ENCODE measurements at places on chromosomes 6 and 20. TPM values are rescaled to one million over a fixed set of nuclear protein-coding genes. Genes with fewer than 3 reads are reported as not detected.

The RIPPLY2 gene
- total RNA-seq = 8.0 TPM

The MOG gene
- 0.18 TPM for total RNA-seq

- DNase-seq = peak; percentile 4
These were observed 253.0 kb downstream of the QKI start for GRCh38 chr6:163667372-163668060.

The LY86 gene
- total RNA-seq = 2.6 TPM

DNA sequence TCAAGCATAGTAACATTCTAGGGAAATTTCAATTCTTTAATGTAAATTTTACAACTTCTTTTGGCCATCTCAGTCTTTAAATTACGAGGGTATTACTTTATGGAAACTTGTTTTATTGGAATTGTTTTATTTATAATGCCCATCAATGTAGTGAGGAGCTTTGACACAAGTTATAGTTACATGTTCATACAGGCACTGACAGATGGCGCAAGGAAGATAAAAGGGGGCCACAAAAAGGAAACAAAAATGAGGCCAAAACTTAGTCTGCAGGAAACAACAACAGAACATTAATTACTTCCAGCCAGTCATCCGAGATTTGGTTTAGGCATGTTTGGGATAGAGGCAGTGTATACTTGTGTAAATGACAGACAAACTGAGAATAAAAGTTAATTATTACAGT lies 18.3 kb downstream of the SESN1 start:
- DNase-seq = no peak

- no peak for DNase-seq
These were observed 54.7 kb downstream of the FGD2 start for GRCh38 chr6:37060195-37060559.

DNA sequence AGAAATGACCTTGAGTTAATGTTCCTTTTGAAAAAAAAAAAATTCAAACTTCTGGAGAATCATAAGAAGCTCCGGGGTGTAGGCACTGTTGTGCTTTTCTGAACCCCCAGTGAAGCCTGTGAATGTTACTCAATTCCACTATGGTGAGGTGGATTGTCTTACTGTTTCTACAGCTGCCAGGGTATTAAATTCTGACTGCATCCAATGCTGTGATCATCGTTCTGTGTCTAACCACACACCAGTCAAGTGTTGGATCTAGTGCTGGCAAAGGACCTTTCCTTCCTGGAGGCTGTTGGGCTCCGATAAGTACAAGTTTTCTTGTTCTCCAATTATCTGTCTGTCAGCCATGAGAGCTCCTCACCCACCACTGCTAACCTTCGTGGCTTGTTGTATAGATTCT lies 162.0 kb upstream of the EPHA7 start:
- DNase-seq = no peak

DNA sequence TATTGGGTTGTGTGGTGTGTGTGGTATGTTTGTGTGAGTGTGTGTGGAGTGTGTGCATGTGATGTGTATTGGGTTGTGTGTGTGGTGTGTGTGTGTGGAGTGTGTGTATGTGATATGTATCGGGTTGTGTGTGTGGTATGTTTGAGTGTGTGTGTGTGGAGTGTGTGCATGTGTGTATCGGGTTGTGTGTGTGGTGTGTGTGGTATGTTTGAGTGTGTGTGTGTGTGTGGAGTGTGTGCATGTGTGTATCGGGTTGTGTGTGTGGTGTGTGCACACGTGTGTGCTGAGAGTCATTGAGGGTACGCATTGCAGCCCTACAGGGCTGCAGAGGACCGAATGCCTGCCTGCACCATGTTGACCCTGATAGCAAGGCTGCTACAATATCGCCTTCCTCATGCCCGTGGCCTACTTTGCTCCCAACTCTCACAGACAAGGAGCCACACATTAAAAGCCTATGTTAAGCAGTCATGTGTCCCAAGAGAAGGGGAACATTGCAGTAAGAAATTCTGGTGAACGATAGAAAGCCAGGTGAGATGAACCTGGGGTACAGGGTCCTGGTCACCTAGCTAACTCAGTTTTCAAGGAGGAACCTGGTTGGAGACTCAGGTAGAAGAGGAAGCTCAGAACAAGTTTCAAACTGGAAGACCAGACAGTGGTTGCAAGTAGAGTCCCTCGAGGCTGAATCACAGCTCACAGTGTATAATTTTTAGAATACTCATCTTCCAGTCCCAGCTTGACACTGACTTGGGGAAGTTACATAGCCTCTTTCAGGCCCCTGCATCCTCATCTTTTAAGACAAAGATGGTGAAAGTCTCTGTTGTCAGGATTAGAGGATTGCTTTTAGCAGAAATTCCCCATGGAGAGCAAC lies 45.7 kb upstream of the TMEM170B start:
- DNase-seq = no peak

DNA sequence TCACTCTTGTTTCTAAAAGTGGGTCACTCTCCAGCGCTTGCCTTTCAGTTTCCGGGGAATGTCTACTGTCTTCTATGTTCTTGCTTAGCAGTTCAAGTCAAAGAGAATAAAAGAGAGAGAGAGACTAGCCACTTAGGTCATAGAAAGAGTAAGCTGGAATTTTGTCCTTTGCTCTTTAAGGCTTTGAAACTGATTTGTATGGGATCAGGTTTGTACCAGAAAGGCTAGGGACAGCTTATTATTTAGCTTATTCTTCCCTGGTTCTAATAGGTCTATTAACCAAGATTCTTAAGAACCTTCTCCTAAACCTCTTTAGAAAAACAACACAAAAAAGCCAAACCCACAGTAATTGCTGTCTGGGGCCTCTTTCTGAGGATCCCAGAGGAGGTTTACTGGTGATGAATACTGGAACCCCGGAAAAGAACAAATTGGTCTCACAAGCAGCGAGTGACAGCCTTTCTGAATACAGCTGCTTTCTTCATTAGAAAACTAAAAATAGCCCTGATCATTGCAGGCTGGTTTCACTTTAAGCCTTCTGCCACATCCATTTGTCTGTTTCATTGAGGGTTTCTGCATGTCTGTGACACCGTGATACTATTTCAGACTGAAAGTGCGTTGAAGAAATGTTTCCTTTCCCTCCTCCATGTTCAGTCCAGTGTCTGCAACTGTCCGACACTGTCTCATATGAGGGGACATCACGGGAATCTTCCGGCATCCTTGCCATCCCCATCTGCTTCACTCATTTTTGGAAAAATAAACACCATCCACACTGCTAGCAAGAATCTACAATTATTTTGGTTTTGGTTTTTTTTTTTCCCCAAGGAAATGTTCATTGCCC lies 75.1 kb upstream of the ATXN1 start:
- DNase-seq = no peak

The EPHA7 gene
- total RNA-seq = 167 TPM

- no peak for DNase-seq
These were observed 100.5 kb downstream of the ERMARD start for GRCh38 chr6:169851641-169852503.

- DNase-seq = no peak
These were observed 9.8 kb upstream of the DEF6 start for GRCh38 chr6:35287671-35288396.

DNA sequence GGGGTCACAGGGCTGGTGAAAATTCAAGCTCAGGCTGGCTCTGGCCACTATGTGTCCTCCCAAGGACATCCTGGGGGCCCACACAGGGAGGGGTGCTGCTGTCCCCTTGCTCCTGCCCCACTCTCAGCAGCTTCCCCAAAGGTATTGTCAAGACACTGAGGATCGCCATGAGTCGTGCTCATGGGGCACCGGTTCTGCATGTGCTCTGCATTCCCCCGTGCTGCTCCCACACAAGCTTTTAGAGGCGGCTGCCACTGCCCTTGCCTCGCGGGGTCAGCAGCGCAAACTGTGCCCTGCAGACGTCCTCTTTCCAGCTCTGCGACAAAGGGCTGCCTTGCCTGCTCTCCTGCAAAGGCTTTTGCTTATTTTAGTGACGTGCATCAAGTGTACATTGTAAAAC lies 179.8 kb downstream of the ERMARD start:
- DNase-seq = no peak

DNA sequence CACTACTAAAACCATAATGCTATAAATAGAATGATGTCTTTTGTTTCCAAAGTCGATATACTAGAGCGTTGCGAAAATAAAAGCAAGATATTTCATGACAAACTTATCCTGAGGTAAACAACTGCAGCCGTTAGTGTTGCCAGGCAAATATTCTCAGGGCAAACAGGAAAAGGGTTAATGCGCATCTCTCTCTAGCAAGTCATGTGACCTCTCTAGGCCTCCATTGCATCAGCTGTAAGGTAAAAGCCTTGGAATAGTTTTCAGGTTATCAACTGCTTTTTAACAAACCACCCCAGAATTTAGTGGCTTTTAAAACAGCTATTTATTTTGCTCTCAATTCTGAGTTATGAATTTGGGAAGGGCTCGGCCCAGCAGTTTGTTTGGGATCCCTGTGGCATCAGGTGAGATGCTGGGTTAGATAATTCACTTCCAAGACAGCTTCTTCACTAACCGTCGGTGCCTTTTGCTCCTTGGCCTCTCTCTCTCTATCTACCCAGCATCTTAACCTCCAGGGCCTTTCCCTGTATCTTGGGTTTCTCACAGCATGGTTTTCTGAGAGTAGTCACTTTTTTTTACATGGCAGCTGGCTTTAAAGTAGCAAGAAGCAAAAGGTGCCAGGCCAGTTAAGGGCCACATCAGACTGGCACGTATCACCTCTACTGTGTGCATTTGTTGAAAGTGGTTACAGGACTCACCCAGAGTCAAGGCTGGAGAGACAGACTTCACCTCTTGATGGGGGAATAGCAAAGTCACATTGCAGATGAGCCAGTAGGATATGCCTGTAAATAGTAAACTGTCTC lies 39.2 kb upstream of the LTV1 start:
- no peak for DNase-seq

- no peak for DNase-seq
These were observed 72.3 kb downstream of the JARID2 start for GRCh38 chr6:15317934-15318902.

The DUSP15 gene
- total RNA-seq = 6.1 TPM

GRCh38 chr6:87772597-87773530 lies 70.8 kb upstream of the AKIRIN2 start:
- DNase-seq = no peak

GRCh38 chr6:96468681-96469224 lies 52.9 kb upstream of the UFL1 start:
- peak; percentile 20 for DNase-seq

DNA sequence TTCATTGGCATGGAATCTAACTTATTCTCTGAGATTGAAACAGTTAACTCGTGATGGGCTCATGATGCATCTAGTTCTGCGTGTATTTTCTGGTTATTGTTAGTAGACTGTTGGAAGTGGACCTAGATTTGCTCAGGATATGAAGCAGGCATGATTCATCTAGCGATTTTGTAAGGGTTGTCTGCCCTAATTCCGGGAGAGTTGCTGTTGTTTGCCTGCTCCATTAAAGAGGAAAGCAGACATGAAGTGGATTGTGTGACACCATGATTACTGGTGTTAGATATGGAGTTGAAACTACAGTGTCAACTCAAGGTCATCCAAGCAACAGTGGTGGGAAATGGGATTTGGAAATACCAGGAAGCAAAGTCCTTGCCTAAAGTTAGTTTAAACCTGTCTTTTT lies 41.0 kb downstream of the SOX4 start:
- no peak for DNase-seq

The PKIB gene
- 3.3 TPM for total RNA-seq

The FAM83C gene
- not detected for total RNA-seq

- DNase-seq = no peak
These were observed 91.3 kb downstream of the PDE10A start for GRCh38 chr6:165571721-165572132.

DNA sequence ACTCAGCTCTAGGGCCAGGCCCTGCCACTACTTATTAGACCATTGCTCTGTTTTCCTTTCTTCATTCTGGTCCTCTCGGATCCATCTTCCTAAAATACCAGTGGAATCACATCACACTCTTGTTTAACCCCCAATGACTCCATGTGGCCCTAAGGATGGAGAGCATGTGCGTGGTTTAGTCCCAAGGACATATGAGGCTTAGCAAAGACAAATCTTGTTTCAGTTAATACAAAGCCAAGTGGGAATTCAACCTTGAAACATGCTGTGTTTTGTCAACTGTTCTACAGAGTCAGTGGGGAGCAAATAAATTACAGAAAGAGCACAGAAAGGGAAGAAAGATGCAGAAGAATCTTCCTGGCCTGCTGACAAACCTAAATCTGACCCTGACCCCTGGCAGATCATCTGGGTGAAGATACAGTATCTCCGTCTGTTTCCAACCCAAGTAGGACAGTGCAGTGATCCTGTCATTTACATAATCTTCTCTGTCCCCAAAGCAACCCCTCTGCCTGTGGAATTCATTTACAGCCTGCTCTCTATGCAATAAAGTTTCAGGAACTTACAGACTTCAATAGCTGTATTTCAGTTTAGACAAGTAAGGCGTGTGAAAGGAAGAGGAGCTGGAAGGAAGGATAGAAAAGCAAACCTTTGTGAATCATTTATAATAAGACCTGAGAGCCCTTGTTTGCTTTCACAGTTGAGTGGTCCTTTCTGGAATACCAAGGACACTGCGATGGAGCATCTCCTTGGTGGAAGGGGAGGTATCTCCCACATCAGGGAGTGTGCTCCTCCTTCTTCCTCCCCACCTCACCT lies 144.0 kb downstream of the THBS2 start:
- no peak for DNase-seq

- peak; percentile 39 for DNase-seq
These were observed 29.9 kb downstream of the FBXO5 start for GRCh38 chr6:152952866-152953509.

The AFDN gene
- total RNA-seq = 282 TPM

The ZSCAN31 gene
- total RNA-seq = 10.6 TPM

The UBE2C gene
- 14.1 TPM for total RNA-seq

The DHX16 gene
- 17.2 TPM for total RNA-seq

DNA sequence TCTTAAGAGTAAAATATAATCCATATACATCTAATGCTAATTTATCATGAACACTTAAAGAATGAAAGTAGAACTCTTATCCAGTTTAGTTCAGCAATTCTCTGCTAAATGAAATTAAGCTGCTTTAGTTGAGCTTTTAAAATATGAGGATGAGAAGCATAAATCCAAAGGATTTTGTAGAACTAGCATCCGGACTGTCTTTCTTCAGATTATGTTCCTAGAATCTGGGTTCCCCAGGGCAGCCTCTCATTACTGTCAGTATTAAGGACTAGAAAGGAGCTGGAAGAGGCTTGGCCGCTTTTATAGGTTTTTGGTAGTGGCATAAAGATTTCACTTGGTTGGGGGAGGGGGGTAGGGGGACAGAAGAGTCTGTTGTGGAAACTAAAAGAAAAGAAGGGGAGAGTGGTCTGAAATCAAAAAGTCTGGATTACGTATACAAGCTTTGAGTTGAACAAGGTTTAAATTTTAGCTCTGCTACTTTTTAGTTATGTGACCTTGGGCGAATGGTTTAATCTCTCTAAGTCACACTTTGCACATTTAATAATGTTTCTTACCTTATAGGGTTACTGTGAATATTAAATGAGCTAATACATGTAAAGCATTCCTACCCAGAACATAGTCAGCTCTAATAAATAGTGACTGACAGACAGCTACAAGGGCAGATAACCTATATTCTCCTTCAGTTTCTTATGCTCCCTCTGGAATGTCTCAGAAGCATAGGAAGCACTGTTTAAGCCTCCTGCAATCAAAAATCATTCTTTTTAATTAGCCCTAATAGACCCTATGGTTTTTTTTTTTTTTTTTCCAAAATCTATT lies 3.7 kb downstream of the SGK1 start:
- DNase-seq = no peak

The EYA4 gene
- 2.4 TPM for total RNA-seq

The VIP gene
- total RNA-seq = 0.18 TPM

All from cerebellum (tissue), 4 donors.